ENCODE measurements at places on chromosomes 5 and 9.

DNA sequence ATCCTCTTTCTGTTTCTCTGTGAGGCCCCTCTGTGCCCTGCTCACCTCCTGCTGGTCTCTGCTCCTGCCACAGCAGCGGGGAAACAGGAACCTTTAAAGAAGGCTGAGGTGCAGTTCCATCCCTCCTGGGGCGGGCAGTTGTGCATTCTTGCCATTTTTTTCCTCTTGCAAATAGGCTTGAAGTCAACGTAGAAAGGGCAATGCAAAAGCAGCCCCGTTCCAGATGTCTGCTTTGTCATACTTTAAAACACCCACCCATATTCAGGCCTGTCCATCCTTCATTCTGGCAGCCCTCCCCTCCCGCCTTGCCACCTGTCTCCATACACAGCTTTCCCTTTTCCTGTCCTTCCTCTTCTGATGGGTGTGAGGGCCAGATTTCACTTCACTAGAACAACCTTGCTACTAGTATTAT is 65.4 kb upstream of the KLF9 start:
- H3K4me3 ChIP-seq = no peak overlapping the region
- H3K4me1 ChIP-seq = no peaks in the 10 kb centered on the region
- DNase-seq = no peak
- H3K27ac ChIP-seq = no peak overlapping the region
- no peaks in the 10 kb centered on the region for H3K36me3 ChIP-seq

GRCh38 chr5:108797396-108797795 is 49.7 kb downstream of the FER start:
- no peak for DNase-seq
- no peaks in the 10 kb centered on the region for H3K36me3 ChIP-seq
- no peaks in the 10 kb centered on the region for H3K4me1 ChIP-seq
- H3K4me3 ChIP-seq = no peak overlapping the region

DNA sequence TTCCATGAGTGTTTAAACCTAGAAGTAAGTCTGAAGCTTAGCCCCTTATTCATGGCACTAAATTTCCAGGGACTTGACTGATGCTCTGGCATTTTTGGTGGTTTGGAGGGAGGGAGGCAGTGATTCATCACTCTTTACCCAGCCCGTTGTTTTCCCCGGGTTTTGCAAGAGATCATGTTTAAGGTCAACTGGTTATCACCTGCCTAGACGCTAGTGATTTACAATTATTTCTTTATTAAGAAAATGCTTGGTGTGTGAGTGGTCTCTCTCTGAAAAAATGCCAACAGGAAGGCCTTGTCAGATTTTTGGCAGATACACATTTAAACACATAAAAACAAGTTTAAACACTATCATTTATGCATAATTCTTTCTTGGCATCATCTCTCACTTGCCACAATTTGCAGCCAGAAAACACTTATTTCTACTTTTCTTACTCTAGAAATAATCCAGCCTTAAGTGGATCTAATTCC is 737.9 kb upstream of the ZNF608 start:
- H3K4me1 ChIP-seq = no peaks in the 10 kb centered on the region
- DNase-seq = no peak
- H3K4me3 ChIP-seq = no peak overlapping the region
- no peak overlapping the region for H3K27ac ChIP-seq
- H3K36me3 ChIP-seq = no peaks in the 10 kb centered on the region

- DNase-seq = no peak
- H3K36me3 ChIP-seq = no peaks in the 10 kb centered on the region
- peaks cover 3% of the 10 kb centered on the region for H3K27me3 ChIP-seq
- H3K4me1 ChIP-seq = peaks cover 4% of the 10 kb centered on the region
- H3K4me3 ChIP-seq = no peak overlapping the region
These were observed 79.3 kb downstream of the PPP2R2B start for GRCh38 chr5:146799231-146799630.

DNA sequence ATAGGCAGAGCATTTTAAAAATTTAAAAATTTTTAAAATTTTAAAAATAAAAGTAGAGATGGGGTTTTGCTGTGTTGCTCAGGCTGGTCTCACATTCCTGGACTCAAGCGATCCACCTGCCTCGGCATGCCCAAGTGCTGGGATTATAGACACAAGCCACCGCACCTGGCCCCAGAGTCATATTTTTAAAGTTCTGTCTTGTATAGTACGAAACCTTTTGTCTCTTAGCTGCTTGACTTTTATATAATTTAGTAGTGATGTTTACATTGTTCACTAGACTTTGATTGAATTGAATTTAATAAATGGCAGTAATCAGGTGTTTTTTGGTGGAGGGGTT is 31.0 kb downstream of the LRRTM2 start:
- H3K27ac ChIP-seq = no peak overlapping the region
- DNase-seq = no peak
- no peaks in the 10 kb centered on the region for H3K27me3 ChIP-seq
- H3K4me3 ChIP-seq = no peak overlapping the region
- H3K4me1 ChIP-seq = peaks cover 4% of the 10 kb centered on the region

- no peaks in the 10 kb centered on the region for H3K4me1 ChIP-seq
- H3K27me3 ChIP-seq = no peaks in the 10 kb centered on the region
- H3K27ac ChIP-seq = no peak overlapping the region
- no peaks in the 10 kb centered on the region for H3K36me3 ChIP-seq
These were observed 347.8 kb downstream of the EFNA5 start for GRCh38 chr5:107322936-107323335.

GRCh38 chr5:134143944-134144941 is 29.8 kb downstream of the TCF7 start:
- peak overlapping the region; percentile 54 for H3K27ac ChIP-seq
- DNase-seq = no peak
- H3K36me3 ChIP-seq = peaks cover 43% of the 10 kb centered on the region
- no peak overlapping the region for H3K4me3 ChIP-seq
- H3K4me1 ChIP-seq = peaks cover 39% of the 10 kb centered on the region

GRCh38 chr9:74610523-74611061 is 113.5 kb downstream of the RORB start:
- H3K27me3 ChIP-seq = no peaks in the 10 kb centered on the region
- no peaks in the 10 kb centered on the region for H3K36me3 ChIP-seq
- no peak overlapping the region for H3K4me3 ChIP-seq
- H3K27ac ChIP-seq = no peak overlapping the region
- H3K4me1 ChIP-seq = no peaks in the 10 kb centered on the region
- DNase-seq = no peak

DNA sequence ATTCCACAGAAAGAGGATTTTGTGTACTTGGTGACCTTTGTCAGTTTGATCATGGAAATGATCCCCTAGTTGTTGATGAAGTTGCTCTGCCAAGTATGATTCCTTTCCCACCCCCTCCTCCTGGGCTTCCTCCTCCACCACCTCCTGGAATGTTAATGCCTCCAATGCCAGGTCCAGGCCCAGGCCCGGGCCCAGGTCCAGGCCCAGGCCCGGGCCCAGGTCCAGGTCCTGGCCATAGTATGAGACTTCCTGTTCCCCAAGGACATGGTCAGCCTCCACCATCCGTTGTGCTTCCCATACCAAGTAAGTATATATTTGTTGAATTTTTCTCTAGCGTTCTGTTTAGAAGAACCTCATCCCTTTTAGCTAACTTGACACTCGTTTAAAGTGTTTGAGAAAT is 30.0 kb downstream of the RBM27 start:
- no peak for DNase-seq
- H3K27ac ChIP-seq = no peak overlapping the region
- no peak overlapping the region for H3K4me3 ChIP-seq
- H3K4me1 ChIP-seq = no peaks in the 10 kb centered on the region

- DNase-seq = no peak
- no peak overlapping the region for H3K4me3 ChIP-seq
- H3K36me3 ChIP-seq = no peaks in the 10 kb centered on the region
- H3K4me1 ChIP-seq = peaks cover 8% of the 10 kb centered on the region
These were observed 22.5 kb upstream of the CAMK4 start for GRCh38 chr5:111201705-111202104.

- no peaks in the 10 kb centered on the region for H3K36me3 ChIP-seq
- no peak for DNase-seq
- peaks cover 10% of the 10 kb centered on the region for H3K27me3 ChIP-seq
- no peak overlapping the region for H3K4me3 ChIP-seq
These were observed 44.4 kb upstream of the SMAD5 start for GRCh38 chr5:136087961-136088871.

DNA sequence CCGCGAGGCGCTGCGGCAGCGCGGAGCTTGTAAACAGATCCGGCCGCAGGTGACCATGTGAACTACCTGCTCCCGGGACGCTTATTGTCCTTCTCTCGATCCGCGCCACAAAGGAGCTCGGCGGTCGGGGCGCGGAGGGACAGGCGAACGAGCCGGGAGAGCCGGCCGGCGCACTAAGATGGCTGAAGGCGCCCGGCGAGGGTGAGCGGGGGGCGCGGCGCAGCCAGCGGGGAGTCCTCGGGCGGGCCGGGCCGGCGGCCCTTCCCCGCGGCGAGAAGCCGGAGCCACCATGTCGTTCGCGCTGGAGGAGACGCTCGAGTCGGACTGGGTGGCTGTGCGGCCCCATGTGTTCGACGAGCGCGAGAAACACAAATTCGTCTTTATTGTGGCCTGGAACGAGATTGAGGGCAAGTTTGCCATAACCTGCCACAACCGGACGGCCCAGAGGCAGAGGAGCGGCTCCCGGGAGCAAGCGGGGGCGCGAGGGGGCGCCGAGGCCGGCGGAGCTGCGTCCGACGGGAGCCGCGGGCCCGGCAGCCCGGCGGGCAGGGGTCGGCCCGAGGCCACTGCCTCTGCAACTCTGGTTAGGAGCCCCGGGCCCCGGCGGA is 535 bp downstream of the JMY start:
- peak; percentile 10 for DNase-seq
- H3K4me3 ChIP-seq = peak overlapping the region; percentile 89
- H3K27ac ChIP-seq = peak overlapping the region; percentile 79
- H3K27me3 ChIP-seq = peaks cover 1% of the 10 kb centered on the region
- peaks cover 40% of the 10 kb centered on the region for H3K4me1 ChIP-seq

DNA sequence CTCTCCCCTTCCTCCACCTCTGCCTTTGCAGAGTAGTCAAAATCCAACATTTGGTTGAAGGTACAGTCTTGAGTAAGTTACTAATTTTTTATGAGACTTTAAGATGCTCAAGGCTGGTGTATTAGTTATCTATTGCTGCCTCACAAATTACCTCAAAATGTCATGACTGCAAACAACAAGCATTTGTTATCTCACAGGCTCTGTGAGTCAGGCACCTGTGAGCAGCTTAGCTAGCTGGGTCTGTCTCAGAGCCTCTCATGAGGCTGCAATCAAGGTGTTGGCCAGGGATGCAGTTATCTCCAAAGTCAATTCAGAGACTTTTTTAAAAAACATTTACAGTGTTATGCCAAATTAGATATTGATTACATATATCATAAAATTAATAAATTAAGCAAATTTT is 371.3 kb upstream of the RGMB start:
- H3K4me3 ChIP-seq = no peak overlapping the region
- H3K4me1 ChIP-seq = no peaks in the 10 kb centered on the region
- peaks cover 3% of the 10 kb centered on the region for H3K27me3 ChIP-seq
- no peak for DNase-seq
- no peak overlapping the region for H3K27ac ChIP-seq
- no peaks in the 10 kb centered on the region for H3K36me3 ChIP-seq

DNA sequence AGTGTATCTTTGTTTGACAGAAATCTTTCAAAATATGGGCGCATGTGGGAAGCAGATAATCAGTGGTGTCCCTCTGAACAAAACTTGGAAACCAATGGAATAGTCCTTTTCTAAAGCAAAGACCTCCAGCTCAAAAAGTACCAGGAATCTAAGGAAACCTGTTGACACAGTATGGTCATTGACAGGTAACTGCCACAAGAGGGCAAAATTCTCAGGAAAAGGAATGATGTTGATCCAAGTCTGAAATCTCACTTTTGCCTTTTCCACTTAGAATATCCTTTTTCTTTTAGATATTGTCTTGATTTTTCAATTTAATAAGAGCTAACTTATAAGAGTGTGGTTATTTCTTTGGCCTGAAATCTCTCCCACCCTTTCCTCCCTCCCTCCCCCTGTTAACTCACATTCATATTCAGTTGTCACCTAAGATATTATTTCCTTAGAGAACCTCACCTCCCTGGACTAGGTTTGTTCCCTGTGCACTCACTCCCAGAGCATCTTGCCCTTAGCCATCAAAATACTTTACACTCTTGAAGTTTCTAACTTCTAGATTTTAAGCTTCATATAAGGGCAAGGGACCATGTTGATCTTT is 59.0 kb upstream of the BARX1 start:
- peaks cover 5% of the 10 kb centered on the region for H3K27me3 ChIP-seq
- H3K27ac ChIP-seq = no peak overlapping the region
- H3K4me3 ChIP-seq = no peak overlapping the region
- no peak for DNase-seq
- H3K4me1 ChIP-seq = no peaks in the 10 kb centered on the region
- H3K36me3 ChIP-seq = no peaks in the 10 kb centered on the region

DNA sequence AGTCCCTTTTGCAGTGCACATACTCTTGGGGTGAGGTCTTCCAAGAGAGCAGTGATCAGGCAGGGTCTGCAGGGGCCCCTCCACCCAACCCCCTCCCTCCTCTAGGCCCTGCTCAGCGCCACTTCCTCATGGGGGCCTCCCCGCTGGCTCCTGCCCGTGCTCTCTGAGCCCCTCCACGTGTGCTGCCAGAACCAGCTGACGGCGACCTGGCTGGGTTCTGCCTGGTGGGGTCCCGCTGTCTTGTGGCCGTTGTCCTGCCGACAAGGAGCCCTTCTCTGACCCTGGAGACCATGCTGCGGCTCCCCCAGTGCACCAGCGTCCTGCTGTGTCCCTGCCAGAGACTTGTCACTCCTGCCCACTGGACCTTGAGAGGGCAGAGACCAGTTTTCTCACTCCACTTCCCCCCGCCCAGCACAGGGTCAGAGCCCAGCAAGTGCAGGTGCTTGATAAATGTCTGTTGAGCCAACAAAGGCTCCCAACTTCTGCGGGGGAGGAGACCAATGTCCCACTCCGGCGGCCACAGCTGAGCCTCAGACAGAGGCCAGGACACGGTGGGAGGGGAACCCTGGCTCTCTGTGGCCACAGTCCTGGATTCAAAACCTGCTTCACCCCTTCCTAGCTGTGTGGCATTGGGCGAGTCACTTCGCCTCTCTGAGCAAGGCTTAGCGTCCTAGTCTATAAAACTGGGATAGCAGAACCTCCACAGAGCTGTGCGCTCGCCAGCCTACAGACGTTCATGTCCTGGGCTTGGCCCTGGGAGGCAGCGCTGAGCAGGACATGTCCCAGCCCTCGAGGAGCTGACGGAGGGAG is 24.8 kb downstream of the SARDH start:
- H3K4me1 ChIP-seq = no peaks in the 10 kb centered on the region
- H3K27me3 ChIP-seq = peaks cover 3% of the 10 kb centered on the region
- H3K27ac ChIP-seq = no peak overlapping the region
- no peak for DNase-seq
- no peaks in the 10 kb centered on the region for H3K36me3 ChIP-seq

DNA sequence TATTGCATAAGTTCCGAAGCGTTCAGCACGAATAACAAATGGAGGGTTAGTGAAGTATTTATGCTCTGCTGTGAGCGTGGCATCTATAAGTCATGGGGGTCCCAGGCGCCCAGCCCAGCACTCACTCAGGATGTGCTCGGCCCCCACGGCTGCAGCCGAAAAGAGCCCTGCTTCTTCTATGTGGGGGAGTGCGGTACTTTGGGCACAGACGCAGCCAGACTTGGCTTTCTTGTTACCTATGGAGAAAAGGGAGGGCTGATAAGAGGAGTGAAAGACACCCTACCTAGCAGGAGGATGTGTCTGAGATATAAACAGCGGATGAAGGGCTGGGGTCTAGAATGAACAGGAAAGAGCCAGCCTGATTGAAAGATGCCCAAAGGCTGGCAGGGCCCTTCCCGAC is 51.4 kb downstream of the MRPL36 start:
- H3K4me1 ChIP-seq = no peaks in the 10 kb centered on the region
- H3K4me3 ChIP-seq = no peak overlapping the region
- H3K27ac ChIP-seq = no peak overlapping the region
- DNase-seq = no peak
- no peaks in the 10 kb centered on the region for H3K36me3 ChIP-seq

GRCh38 chr9:78712903-78713613 is 416.1 kb downstream of the PSAT1 start:
- H3K27me3 ChIP-seq = no peaks in the 10 kb centered on the region
- H3K27ac ChIP-seq = no peak overlapping the region
- H3K4me1 ChIP-seq = no peaks in the 10 kb centered on the region
